ENCODE measurements at places on chromosomes 5 and 9. TPM values are rescaled to one million over a fixed set of nuclear protein-coding genes. Genes with fewer than 3 reads are reported as not detected.

The NIPAL4 gene
- total RNA-seq: 0.84 TPM

DNA sequence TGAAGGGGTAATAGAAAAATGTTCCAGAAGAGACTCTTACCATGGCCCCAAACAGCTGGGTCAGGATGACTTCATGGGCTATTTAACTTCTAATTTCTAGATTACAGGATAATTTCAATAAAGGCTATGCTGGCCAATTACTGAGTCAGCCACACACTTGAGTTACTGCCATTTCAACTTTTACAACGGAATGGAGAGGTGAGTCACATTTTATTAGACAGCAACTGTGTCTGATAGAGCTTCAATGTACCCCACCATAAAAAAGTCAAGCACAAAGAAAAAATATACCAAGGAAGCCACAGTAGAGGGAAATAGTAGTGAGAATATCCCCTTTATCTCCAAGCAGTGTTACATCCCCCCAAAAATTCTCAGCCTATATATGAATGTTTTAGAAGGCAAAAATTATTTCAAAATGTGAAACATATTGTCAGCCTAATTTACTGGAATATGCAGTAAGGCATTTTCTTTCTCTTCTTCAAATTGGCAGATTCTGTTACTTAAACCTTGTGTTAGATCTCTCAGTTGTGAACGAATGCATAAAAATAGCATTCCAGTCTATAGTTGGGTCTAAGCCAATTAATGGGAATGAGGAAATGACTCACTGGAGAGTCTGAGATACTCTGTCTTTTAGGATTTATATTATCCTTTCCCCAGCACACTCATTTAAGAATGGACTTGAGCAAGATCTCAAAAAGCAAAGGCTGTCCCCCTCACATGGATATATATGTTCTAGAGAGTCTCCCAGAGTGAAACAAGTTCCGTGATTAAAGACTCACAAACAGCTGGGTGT lies 47.1 kb upstream of the RAI14 start:
- DNase-seq: no peak
- H3K27ac ChIP-seq: peak overlapping the region; percentile 65
- H3K27me3 ChIP-seq: no peaks in the 10 kb centered on the region
- no peak overlapping the region for H3K4me3 ChIP-seq
- no peaks in the 10 kb centered on the region for H3K36me3 ChIP-seq

- H3K27ac ChIP-seq: no peak overlapping the region
- H3K27me3 ChIP-seq: no peaks in the 10 kb centered on the region
- peak; percentile 57 for DNase-seq
- no peaks in the 10 kb centered on the region for H3K4me1 ChIP-seq
Measured at GRCh38 chr5:56457887-56458812, 225.0 kb upstream of the ANKRD55 start.

GRCh38 chr9:20505574-20505973 lies 116.7 kb downstream of the MLLT3 start:
- H3K27me3 ChIP-seq: no peaks in the 10 kb centered on the region
- H3K36me3 ChIP-seq: no peaks in the 10 kb centered on the region
- DNase-seq: no peak
- H3K4me3 ChIP-seq: no peak overlapping the region

- DNase-seq: no peak
- no peak overlapping the region for H3K27ac ChIP-seq
- no peaks in the 10 kb centered on the region for H3K4me1 ChIP-seq
- H3K27me3 ChIP-seq: no peaks in the 10 kb centered on the region
Measured at GRCh38 chr9:89225587-89225986, 47.0 kb upstream of the SHC3 start.

The TBC1D2 gene
- total RNA-seq: 40.0 TPM

The CDC20B gene
- total RNA-seq: not detected

The POC5 gene
- 15.7 TPM for total RNA-seq

DNA sequence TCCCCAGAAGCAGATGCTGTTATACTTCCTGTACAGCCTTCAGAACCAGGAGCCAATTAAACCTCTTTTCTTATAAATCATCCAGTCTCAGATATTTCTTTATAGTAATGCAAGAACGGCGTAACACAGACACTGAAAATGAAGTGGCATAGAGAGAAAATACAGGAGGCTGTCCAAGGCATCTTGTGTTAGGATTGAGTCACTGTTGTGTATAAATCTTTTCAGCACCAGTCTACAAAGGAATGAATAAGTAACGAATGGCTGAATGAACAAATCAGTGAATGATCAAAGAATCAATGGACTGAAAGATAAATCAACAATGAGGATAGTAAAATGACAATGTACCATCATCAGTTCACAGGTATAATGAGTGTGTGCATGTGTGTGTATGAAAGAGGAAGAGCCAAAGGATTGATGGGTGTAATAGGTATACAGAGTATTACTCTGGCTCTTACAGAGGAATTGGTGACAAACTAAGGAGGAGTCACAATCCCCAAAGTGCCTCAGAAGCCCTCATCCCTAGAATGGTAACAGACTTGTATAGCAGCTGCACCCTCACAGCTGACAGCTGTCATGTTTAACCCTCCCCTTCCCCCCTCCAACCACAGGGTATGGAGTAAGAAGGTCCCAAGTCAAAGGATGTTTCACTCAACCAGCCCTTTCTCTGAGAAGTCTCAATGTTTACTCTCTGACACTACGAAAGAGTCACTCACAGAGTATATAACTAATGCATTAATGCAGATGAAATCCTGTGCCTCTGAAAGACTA lies 29.8 kb upstream of the MIER3 start:
- no peak overlapping the region for H3K4me3 ChIP-seq
- no peak overlapping the region for H3K27ac ChIP-seq

GRCh38 chr5:159854916-159855315 lies 61.4 kb upstream of the ADRA1B start:
- H3K27me3 ChIP-seq: no peaks in the 10 kb centered on the region
- DNase-seq: no peak
- no peak overlapping the region for H3K4me3 ChIP-seq
- no peak overlapping the region for H3K27ac ChIP-seq
- H3K4me1 ChIP-seq: no peaks in the 10 kb centered on the region
- no peaks in the 10 kb centered on the region for H3K36me3 ChIP-seq

DNA sequence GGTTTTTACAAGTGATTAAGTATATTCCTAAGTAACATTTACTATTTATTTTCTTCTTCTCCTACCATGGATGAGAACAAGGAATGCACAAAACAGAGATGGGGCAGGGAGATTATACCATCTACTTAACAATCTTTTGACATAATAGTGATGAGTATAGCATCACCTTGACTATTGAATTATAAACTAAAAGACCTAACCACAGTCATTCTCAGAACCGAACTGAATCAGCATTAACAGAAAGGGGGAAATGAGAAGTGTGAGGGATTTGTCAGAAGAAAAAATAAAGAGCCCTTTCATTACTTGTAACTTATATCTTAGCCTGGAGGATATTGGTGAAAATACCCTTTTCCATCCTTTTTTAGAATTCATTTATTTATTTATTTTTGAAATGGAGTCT lies 21.9 kb downstream of the OR2Y1 start:
- no peak for DNase-seq
- no peaks in the 10 kb centered on the region for H3K36me3 ChIP-seq
- H3K4me3 ChIP-seq: no peak overlapping the region
- no peaks in the 10 kb centered on the region for H3K4me1 ChIP-seq

The CTSV gene
- 0.42 TPM for total RNA-seq

- DNase-seq: no peak
- H3K27ac ChIP-seq: no peak overlapping the region
- H3K36me3 ChIP-seq: no peaks in the 10 kb centered on the region
Measured at GRCh38 chr5:167001246-167001645, 1290.2 kb upstream of the WWC1 start.

GRCh38 chr9:70031141-70031545 lies 12.5 kb upstream of the MAMDC2 start:
- H3K27me3 ChIP-seq: no peaks in the 10 kb centered on the region
- H3K4me1 ChIP-seq: no peaks in the 10 kb centered on the region
- H3K36me3 ChIP-seq: no peaks in the 10 kb centered on the region
- H3K27ac ChIP-seq: no peak overlapping the region
- no peak for DNase-seq

- H3K36me3 ChIP-seq: no peaks in the 10 kb centered on the region
- no peak overlapping the region for H3K4me3 ChIP-seq
- H3K4me1 ChIP-seq: no peaks in the 10 kb centered on the region
- H3K27me3 ChIP-seq: no peaks in the 10 kb centered on the region
- no peak overlapping the region for H3K27ac ChIP-seq
Measured at GRCh38 chr9:103152473-103152872, 157.3 kb downstream of the CYLC2 start.

GRCh38 chr9:94729199-94729598 lies 2.7 kb downstream of the AOPEP start:
- DNase-seq: no peak
- H3K27ac ChIP-seq: no peak overlapping the region
- H3K36me3 ChIP-seq: no peaks in the 10 kb centered on the region
- no peak overlapping the region for H3K4me3 ChIP-seq
- peaks cover 34% of the 10 kb centered on the region for H3K4me1 ChIP-seq

The DMRTA1 gene
- total RNA-seq: 0.84 TPM

The SLC1A3 gene
- total RNA-seq: 72.3 TPM

DNA sequence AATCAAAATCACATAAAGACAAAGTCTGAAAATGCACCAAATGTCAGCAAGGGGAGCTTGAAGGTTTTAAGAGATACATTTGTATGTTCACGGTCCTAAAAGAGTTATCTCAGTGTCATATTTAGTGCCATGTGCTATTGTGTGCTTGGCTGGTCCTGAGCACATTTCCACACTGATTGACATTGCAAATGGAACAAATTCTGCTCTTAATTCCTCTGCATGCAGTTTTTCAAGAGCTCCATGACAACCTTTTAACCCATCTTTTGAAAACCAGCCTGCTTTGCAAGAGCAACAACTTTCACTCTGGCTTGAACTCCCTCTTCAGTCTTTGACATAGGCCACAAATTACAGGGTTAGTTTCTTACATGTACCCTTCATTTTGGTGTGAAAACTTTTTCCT lies 175.4 kb upstream of the ACTBL2 start:
- DNase-seq: no peak
- H3K27ac ChIP-seq: no peak overlapping the region
- H3K36me3 ChIP-seq: no peaks in the 10 kb centered on the region
- no peak overlapping the region for H3K4me3 ChIP-seq
- no peaks in the 10 kb centered on the region for H3K27me3 ChIP-seq

The ANKRD34B gene
- total RNA-seq: not detected

The PCDHGB5 gene
- total RNA-seq: 16.7 TPM

- H3K4me3 ChIP-seq: no peak overlapping the region
- no peaks in the 10 kb centered on the region for H3K27me3 ChIP-seq
- no peaks in the 10 kb centered on the region for H3K4me1 ChIP-seq
- DNase-seq: no peak
- no peak overlapping the region for H3K27ac ChIP-seq
- H3K36me3 ChIP-seq: no peaks in the 10 kb centered on the region
Measured at GRCh38 chr9:112091810-112092209, 83.3 kb downstream of the SUSD1 start.

- DNase-seq: no peak
- no peak overlapping the region for H3K27ac ChIP-seq
- H3K36me3 ChIP-seq: no peaks in the 10 kb centered on the region
- H3K4me3 ChIP-seq: no peak overlapping the region
Measured at GRCh38 chr5:95986937-95987520, 25.4 kb upstream of the ELL2 start.

DNA sequence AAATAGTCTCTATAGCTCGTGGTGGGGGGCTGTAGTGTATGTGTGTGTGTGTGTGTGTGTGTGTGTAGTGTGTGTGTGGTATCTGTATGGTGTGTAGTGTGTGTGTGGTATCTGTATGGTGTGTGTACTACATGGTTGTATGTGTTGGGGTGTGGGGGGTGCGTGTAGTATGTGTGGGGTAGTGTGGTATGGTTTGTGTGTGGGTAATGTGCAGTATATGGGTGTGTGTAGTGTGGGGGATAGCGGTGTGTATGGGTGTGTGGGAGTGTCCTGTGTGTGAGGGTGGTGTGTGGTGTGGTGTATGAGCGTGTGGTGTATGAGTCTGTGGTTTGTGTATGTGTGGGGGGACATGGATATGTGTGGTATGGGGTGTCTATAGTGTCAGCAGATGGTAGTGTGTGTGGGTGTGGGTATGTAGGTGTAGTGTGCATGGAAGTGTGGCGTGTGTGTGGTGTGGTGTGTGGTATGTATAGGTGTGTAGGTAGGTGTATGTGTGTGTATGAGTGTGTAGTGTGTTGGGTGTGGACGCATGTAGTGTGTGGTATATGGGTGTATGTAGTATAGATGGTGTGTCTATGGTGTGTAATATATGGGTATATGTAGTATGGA lies 145.8 kb upstream of the IQGAP2 start:
- no peak overlapping the region for H3K4me3 ChIP-seq
- H3K27me3 ChIP-seq: no peaks in the 10 kb centered on the region
- no peak overlapping the region for H3K27ac ChIP-seq
- no peaks in the 10 kb centered on the region for H3K36me3 ChIP-seq

- no peaks in the 10 kb centered on the region for H3K4me1 ChIP-seq
- H3K4me3 ChIP-seq: no peak overlapping the region
- no peak overlapping the region for H3K27ac ChIP-seq
- H3K27me3 ChIP-seq: no peaks in the 10 kb centered on the region
- DNase-seq: no peak
Measured at GRCh38 chr5:11174591-11174990, 413.6 kb upstream of the DAP start.

The SCGB3A2 gene
- total RNA-seq: not detected

DNA sequence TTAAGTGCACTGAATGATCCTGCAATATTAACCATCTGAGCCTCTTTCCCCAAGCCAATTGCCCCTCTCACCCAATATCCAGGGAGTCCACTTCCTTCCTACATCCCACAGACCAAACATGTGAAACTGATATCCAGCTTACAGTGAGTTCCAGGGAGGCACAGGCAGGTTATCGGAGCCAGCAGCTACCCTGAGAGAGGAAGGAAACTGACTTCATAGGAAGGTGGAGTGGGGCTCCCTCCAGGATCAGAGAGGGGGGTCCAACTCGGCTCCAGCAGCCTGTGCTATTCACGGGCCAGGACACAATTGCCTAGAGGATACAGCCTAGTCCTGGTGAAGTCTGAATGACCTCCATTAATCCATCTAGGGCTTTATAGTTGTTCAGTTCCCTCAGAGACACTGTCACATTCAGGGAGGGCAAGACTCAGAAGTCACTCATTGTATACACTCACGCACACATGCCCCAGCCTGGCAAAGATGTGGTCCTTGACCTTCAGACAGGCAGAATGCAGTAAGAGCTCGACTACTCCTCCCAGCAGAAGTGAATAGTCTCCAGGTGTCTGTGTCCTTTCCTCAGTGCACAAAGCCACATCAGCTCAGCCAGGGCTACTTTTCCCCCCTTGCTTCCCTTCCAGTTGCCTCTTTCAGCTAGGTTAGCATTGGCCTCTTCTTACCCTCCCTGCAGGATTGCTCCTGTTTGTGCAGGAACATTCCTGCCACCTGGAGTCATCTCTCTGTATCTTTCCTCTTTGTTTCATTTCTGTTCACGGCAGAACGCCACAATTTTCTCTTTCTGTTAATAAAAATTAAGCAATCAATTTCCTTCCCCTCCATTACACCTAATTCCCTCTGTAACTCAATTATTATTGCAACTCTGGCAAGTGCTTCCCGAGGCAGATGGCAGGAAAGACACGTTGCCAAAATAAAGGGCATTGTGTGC lies 501.7 kb downstream of the ARHGEF28 start:
- no peak overlapping the region for H3K27ac ChIP-seq
- no peaks in the 10 kb centered on the region for H3K36me3 ChIP-seq
- H3K27me3 ChIP-seq: no peaks in the 10 kb centered on the region
- no peak for DNase-seq

All from tibial nerve (tissue), 4 donors.